ENCODE measurements at places on chromosomes 12 and 14.

GRCh38 chr12:90090929-90091651 is 382.5 kb upstream of the ATP2B1 start:
- DNase-seq, result no peak

GRCh38 chr14:89907655-89908054 is 46.9 kb downstream of the EFCAB11 start:
- DNase-seq, result no peak

- DNase-seq, result no peak
Observed at GRCh38 chr12:22289250-22289649, 45.3 kb downstream of the ST8SIA1 start.

DNA sequence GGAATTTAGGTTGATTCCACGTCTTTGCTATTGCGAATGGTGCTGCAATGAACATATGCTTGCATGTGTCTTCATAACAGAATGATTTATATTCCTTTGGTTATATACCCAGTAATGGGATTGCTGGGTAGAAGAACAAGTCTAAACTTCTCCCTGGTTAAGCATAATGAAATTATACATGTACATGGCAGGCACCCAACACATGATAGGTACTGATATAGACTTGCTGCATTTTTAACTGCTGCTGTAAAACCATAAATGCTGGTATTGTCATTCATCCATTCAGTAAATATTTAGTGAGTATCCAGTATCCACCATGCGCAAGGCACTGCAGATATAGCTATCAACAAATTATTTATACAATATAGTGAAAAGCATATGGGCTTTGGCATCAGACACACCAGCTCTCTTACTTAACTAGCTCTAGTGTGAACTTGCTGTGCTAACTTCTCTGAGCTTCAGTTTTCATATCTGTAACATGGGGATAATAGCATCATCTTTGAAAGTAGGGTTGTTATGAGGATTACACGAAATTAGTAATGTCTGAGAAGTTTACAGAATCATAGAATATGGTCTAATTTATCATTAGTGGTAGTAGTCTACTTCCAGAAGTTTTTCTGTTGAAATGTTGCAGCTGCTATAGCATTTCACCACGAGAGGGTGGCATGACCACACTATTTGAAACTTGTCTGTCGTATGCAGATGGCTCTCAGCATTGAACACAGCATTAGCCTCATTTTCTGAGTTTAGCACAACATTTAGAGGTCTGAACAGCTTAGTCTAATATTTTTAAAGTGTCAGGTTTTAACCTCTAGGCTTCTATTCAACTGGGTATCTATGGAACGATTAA is 32.0 kb upstream of the SEL1L start:
- DNase-seq, result no peak

- DNase-seq, result no peak
Observed at GRCh38 chr12:94793191-94793595, 142.8 kb upstream of the TMCC3 start.

GRCh38 chr14:88518592-88519512 is 36.0 kb downstream of the PTPN21 start:
- no peak for DNase-seq

- DNase-seq, result peak; percentile 61
Observed at GRCh38 chr12:120725659-120726509, at the start of gene ACADS. TSS of gene ACADS (plus strand) at chr12:120725826. CDS start at chr12:120725886, 60 bp downstream.

GRCh38 chr12:59151243-59151642 is 230.9 kb upstream of the LRIG3 start:
- DNase-seq, result no peak

DNA sequence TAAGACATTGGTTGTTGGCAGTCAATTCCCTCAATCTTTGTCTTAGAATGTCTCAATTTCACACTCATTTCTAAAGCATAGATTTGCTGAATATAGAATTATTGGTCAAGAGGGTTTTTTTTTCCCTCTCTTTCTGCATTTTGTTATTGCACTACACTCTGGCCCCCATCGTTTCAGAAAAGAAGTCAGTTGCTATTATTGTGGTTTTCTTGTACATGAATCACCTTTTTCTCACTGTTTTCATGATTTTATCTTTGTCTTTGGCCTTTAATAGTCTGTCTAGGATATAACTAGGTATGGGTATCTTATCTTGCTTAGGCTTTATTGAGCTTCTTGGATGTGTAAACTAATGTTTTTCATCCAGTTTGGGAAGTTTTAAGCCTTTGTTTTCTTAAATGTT is 194.3 kb upstream of the DAAM1 start:
- DNase-seq, result no peak

DNA sequence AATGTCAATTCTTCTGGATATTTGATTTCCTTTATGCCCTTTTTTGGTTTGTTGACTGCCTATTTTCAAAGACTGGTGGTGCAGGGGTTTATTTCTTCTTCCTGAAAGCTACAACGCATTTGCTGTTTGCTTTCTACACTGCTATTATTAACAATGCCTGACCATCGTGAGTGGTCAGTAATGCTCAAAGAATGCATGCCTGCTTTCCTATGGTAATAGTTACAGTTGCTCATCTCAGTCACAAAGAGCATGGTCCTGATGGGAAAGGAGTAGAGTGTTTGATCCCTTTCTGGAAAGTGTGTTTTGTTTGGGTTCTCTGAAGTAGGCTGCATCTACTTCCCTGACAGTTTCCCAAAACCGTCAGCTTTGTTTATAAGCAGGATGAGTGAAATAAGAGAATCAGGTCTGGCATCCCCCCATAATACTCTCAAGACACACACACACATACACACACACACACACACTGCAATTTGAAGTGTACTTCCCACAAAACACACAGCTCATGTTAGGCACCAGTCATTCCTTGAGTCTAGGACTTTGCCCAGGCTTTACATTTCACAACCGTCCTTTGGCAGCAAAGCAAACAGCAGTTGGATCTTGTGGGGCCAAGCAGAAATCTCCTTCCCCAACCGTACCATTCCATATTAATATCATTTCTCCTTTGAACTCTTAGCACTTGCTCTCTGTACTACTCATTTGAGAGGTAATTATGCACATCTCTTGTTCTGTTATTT is 56.6 kb downstream of the SUDS3 start:
- no peak for DNase-seq

GRCh38 chr12:52182384-52182783 is 9.4 kb downstream of the KRT80 start:
- peak; percentile 55 for DNase-seq

- DNase-seq, result no peak
Observed at GRCh38 chr12:102465762-102466560, 14.4 kb downstream of the IGF1 start.

- DNase-seq, result no peak
Observed at GRCh38 chr14:21891921-21892320, 218.3 kb upstream of the OR4E1 start.

DNA sequence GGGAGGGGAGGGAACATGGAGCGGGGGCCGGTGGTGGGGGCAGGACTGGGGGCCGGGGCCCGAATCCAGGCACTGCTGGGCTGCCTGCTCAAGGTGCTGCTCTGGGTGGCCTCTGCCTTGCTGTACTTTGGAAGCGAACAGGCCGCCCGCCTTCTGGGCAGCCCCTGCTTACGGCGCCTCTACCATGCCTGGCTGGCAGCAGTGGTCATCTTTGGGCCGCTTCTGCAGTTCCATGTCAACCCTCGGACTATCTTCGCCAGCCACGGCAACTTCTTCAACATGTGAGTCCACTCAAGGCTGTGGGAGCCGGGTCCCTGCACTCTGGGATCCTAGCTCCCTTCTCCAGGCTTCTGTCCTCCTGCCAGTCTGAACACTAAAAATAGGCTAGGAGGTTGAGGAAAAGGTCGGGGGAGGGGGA is 1.1 kb downstream of the FITM1 start:
- no peak for DNase-seq

- no peak for DNase-seq
Observed at GRCh38 chr14:90447720-90448497, 51.1 kb downstream of the CALM1 start.

DNA sequence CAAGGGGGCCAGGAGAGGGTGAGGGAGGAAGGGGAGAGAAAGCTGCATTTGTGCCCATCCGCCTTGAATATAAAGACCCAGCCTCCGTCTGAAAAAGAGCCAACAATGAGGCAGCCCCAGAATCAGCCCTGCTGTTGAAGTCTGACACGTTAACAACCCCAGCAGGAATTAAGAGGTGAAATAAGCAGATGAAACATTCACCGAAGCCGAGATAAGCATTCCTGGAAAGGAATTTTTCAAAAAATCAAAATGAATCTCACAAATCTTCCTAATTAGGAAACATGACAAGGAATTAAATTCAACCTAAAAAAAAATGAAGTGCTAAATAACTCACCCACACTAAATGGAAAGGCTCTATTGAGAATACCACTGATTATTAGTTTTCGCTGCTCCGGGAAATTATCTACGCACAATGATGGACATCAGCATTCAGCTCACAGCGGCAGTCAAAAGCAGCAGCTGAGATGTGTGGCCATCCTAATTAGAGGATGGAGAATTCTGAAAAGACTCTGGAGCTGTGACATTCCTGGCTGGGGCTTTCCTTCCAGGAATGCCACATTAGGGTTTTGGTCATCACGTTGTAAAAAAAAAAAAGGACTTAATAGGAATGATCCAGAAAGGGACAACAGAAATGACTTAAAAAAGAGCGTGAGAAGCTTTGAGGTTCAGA is 8.2 kb upstream of the PARP11 start:
- DNase-seq, result no peak

DNA sequence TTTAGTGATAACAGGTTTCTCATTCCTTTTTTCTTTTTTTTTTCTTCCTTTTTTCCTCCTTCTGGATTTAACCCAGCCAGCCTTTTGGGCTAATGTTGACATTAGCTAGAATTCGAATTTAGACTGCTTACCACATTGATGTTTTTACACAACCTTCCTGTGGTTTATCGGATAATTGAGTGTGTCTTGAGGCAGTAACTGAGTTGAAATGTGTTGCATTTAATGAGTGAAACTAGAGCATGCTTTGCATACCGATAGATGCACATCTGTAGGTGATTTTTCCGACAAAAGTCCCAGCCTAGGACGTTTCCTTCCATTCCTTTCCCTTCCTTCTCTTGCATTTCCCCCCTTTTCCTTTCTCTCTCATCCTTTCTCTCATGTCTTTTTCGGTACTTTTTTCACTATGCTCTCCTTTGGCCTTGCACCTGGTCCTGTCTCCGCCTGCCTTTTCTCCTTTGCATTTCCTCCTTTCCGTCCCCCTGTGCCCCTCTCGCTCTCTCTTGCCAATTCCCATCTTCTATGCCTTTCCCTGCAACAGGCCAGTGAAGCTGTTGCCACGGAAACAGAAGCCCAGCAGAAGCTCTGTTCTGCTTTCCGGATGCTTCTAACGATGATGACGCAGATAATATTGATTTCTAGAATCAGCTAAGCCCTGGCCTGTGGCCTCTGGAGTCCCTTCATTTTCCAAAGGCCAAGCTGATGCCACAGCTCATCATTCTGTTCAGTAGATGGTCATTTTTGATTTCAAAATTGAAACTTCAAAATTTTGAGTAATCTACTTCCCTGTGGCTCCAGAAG is 76.1 kb downstream of the SLC25A47 start:
- DNase-seq, result peak; percentile 42
